ENCODE measurements at places on chromosomes 7 and 10.

- no peak for DNase-seq
Measured at GRCh38 chr10:31650010-31650409, 278.6 kb downstream of the ARHGAP12 start.

- DNase-seq, result no peak
Measured at GRCh38 chr7:367351-367901, 77.5 kb downstream of the FOXL3 start.

- DNase-seq, result no peak
Measured at GRCh38 chr10:130935128-130935439, 376.4 kb downstream of the TCERG1L start.

DNA sequence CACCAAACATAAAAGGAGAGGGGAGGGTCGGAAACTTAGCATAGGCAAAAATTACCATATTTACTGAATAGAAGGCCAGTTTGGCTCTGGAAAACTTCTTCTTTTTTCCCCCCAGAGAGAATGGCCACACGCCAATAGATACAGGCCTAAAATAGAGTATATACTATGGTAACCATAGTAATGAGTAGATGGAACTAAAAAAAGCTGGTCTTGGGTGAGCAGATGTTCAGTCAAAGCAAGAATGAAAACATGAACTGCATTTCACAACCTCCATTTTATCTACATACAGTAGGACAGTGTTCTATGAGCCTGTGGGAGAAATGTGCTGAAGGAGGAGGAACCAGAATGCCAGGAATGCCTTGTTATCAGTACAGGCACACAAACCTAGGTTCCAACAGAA is 141.7 kb upstream of the SEMA3A start:
- DNase-seq, result no peak

DNA sequence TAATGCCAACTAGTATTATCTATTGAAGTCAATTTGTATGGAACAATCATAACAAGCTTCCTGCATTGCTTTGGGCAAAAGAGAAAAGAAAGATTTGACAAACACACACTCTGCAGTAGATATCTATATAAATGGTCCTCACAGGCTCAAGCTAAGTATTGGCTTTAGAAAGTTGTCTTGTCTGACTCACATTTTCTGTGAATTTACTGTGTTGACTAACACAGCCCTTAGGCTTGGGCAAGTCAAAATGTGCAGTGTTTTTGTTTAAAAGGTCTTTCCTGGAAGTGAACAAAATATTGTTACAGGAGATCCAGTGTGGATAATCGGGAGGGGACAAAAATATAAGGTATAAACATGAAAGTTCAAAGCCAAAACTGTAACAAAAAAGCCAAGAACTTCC is 194.4 kb downstream of the RELN start:
- DNase-seq, result no peak

DNA sequence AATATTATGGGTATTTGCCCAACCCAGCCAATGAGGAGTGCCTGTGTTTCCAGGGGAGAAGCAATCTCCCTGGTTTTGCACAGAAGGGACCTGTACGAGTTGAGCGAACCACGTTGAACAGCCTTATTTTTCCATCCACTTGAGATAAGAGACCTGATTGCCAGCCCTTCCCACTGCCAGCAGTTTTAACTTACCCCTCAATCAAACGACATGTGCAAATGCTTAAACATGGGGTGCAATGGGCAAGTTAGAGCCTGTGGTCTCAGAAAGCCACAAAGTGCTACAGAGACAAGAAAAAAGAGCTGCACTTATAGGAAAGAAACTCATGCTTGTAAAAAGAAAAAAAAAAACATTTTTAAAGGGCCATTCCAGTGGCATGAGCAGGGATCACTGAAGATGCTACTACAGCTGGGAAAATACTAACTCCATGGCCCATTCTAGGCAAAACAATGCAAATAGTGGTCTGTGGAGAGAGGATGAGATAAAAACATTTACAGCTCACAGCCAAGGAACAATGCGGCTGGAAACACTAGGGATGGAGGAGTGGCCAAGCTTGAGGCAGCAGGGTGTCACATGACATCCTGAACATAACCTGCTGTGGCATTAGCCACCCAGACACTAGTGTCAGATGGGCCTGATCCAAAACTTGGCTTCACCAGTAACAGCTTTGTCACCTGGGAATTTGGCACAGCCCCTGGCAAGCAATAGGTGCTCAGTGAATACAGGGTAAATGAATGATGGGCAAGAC is 162.8 kb downstream of the ELMO1 start:
- DNase-seq, result peak; percentile 32

- peak; percentile 60 for DNase-seq
Measured at GRCh38 chr10:6513476-6513875, 66.6 kb downstream of the PRKCQ start.

GRCh38 chr10:119320981-119321380 is 113.6 kb downstream of the GRK5 start:
- no peak for DNase-seq

DNA sequence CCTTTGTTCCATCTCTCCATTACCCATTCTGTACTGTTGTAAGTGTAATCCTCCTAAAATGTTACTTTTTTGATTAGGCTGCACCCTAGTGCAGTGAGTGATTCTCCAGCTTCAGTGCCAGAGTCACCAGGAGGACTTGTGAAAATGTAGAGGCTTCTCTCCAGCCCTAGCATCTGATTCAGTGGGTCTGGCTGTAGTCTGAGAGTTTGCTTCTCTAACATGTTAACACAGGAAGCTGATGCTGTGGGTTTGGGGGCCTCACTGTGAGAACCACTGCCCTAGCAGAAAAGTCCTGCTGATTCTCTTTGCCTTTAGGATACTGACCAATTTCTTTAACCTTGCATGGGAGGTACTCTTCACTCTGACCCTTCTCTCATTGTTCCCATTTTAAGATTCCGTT is 24.4 kb downstream of the CSGALNACT2 start:
- DNase-seq, result no peak

GRCh38 chr7:137801003-137801402 is 45.8 kb downstream of the DGKI start:
- no peak for DNase-seq

GRCh38 chr7:24885716-24886115 is 94.3 kb downstream of the OSBPL3 start:
- DNase-seq, result no peak

GRCh38 chr7:121544238-121544637 is 148.1 kb upstream of the FAM3C start:
- no peak for DNase-seq

DNA sequence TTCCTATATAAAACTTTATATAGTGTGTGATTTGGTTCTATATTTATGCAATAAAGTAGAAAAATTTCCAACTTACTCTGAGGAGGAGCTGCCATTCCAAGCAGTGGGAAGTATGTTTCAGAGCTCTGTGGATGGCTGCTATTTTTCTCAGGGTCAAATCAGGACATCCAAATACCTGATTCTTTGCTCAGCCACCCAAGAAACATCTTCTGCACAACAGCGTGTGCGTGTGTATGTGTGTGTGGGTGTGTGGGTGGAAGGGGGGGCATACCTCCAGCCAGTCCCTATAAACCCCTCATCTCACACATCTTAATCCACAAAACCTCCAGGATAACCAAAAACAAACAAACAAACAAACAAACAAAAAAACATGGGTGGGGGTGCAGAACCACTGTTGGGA is 66.3 kb upstream of the EMX2 start:
- DNase-seq, result no peak

- DNase-seq, result no peak
Measured at GRCh38 chr10:100986623-100986951, 710 bp downstream of the MRPL43 start.

DNA sequence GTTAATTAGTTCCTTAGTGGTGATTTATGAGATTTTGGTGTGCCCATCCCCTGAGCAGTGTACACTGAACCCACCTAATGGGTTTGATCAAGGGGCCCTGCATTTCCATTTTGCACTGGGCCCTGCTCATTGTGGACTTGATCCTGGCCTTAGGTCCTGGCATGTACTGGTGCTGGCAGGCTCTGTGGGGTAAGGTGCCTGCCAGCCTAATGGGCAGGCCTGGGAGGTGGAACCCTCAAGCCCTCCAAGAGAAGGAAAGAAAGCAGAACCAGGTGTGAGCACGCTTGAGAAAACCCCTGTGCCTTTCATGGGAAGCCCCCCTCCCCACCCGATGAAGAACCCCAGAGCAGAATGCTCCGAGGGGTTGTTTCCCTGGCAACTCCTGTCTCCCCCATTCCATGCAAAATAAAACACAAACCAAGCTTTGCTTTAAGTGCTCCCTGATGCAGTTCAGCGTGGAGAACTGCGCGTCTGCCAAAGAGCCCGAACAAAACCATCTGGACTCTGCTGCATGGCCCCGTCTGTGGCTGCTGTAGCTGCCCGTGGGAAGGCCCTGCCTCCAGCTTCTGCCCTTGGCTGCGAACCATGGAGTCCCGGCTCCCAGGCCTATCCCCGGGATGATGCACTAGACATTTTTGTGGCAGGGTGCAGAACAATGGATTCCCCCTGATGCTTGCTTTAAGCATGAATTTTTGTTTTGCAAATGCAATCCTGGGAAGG is 123.3 kb downstream of the PRPF18 start:
- DNase-seq, result no peak

DNA sequence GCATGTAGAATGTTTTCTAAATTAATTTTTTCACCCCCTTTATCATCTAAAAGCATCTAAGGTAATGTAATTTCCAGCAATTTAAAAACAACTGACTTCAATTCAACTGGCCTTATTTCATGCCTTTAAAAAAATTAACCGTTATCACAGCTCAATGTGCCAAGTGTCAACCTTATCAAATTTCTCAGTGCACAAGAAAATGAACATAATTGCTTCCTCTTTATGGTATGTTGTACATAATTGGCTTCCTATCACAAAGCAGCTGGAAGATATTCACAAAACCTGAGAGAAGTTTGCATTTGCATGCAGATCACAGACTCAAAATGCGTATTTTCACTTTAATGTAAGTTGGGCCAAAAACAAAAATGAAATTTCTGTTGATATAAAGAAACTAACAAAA is 966.4 kb downstream of the GRM8 start:
- no peak for DNase-seq

DNA sequence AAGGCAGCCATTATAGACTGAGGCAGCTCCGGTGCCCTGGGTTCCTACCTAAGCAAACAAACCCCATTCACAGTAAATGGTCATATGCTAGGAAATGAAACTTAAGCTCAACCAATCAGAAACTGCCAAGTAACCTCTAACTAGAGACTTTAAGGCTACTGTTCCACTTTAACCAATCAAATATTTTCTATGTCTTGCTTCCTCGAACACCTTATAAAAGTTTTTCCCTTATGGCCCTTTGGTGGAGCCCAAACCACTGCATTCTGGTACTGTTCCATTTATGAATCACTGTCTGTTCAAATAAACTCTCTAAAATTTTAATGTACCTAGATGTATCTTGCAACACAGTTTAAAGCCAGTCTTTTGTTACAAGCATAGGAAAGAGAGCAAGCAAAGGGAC is 361.1 kb downstream of the HGF start:
- no peak for DNase-seq

DNA sequence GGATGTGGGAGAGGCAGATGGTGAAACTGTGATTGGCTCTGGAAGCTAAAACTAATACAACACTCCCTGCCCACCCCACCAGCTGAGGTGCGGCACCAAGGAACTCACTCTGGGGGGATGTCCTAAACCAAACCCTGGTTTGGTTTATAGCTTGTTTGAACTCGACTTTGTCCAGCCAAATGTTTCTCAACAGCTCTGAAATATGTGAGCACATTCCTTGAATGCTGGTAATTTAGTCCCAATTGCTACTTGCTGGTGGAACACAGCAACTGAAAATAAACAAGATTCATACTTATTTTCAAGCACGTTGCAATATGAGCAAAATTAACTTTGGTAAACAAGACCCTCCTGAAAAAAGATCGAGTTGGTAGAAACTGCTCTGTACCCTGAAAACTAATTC is 39.7 kb upstream of the CARD11 start:
- no peak for DNase-seq

GRCh38 chr7:28854750-28855074 is 103.4 kb downstream of the TRIL start:
- DNase-seq, result no peak

- no peak for DNase-seq
Measured at GRCh38 chr7:80275192-80275605, 140.6 kb downstream of the GNAI1 start.

GRCh38 chr7:122652876-122653275 is 46.0 kb downstream of the RNF133 start:
- no peak for DNase-seq

All from CD4-positive, alpha-beta T cell treated with Interleukin-6 for 4 hours (primary cell).